Effector memory CD8-positive, alpha-beta T cell (primary cell): ENCODE measurements at places on chromosomes 5 and 9.

- DNase-seq, result no peak
Measured at GRCh38 chr5:124986667-124987066, 240.2 kb upstream of the ZNF608 start.

DNA sequence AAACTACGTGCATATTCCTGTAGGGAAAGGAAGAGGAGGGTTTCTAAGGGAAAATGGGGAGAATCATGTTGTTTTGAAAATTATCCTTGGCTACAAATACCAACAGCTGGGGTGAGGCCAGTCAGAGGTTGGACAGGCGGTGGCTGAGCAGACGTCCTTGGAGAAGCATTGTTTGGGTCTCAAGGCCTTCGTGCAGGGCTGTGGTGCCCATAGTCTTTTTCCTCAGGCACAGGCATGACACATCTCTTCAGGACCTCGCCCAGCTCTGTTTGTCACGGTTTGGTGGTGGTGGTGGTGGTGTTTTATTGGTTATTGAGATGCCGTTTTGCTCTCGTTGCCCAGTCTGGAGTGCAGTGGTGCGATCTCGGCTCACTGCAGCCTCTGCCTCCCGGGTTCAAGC is 27.8 kb upstream of the EGFL7 start:
- DNase-seq, result no peak

GRCh38 chr5:73319036-73319435 is 129.5 kb downstream of the FOXD1 start:
- no peak for DNase-seq

DNA sequence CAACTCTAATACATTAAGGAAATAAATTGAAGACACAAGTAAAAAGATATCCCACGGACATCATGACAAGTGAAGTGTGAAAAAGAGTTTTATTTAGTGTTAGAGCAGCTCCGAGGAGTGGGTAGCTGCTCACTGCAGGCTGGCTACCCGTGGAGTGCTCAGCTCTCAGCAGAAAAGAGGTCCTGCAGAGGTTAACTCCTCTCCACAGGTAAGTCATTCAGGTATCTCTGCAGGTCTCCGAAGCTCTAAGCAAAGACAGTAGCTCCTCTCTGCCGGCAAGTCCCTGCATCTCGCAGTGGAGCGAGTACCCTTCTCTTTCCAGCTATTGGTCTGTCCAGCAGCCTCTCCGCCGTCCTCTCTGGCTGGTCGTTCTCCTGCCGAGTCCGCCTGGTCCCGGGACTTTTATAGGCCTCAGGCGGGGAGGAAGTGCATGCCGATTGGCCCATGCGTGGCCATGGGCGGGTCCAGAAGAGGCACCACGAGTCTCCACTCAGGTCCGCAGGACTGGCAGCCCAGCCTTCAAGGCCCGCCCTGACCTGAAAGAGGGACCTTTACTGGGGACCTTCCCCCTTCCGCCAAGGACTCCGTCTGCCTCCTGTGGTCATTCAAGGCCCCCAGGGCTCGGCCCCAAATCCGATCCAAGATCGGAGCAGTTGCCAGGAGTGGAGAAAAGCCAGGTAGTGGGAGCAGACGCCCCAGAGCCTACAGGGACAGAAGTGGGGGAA is 29.9 kb downstream of the BTNL9 start:
- DNase-seq, result no peak

DNA sequence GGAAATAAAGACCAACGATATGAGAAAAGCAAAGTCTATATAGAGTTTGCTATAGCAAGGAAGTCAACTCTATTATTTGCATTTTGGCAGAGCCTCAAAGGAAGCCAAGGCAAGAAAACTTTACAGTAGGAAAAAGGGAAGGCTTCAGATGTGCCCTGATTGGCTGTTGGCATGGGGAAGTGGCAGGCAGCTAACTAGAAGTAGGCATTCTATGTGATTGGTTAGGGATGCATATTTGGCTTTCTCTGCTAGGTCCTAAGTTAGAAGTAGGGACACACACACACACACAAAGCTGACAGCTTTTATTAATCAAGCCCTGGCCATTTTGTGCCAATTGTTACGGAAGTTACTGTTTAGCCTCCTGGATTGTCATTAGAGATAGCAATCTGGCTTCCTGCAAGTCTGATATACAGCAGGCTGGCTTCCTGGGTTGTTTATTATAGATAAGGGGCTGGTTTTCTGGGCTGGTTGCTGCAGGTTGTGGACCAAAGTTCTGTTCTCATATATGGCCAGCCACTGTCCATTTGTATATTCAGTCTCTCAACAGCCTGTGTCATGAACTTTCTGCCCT is 308.1 kb upstream of the GRAMD2B start:
- DNase-seq, result no peak
